ENCODE measurements at places on chromosomes 1 and 21. TPM values are rescaled to one million over a fixed set of nuclear protein-coding genes. Genes with fewer than 3 reads are reported as not detected.

ASAP3 gene
- total RNA-seq, result 10.8 TPM

GBP7 gene
- total RNA-seq, result not detected

RHBG gene
- not detected for total RNA-seq

ADCY10 gene
- under 0.01 TPM for total RNA-seq

TAS1R3 gene
- 0.32 TPM for total RNA-seq

PDE9A gene
- total RNA-seq, result 0.16 TPM

RAD54L gene
- 5.8 TPM for total RNA-seq

WNT2B gene
- total RNA-seq, result 4.1 TPM

Data from bladder microvascular endothelial cell (primary cell).